ENCODE measurements at places on chromosomes 5 and 9. TPM values are rescaled to one million over a fixed set of nuclear protein-coding genes. Genes with fewer than 3 reads are reported as not detected.

DNA sequence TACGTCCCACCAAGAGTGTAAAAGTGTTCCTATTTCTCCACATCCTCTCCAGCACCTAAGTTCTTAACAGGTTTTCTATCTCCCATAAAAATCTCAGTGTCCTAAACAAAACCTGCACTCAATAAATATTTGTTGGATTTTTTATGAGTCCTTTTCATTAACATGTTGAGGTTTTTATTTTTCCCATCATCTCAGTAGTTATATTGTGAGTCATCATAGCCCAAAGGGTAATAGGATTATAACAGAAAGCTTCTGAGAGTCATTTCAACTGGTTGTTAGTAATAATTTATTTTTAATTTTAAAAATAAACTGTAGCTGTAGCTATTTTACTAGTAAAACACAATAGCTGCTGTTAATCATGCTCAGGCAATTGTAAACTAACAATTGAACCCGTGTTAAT, 331.6 kb upstream of the SLC30A5 start:
- H3K27me3 ChIP-seq: no peaks in the 10 kb centered on the region
- no peak overlapping the region for H3K27ac ChIP-seq
- no peak for DNase-seq
- no peak overlapping the region for H3K4me3 ChIP-seq
- no peaks in the 10 kb centered on the region for H3K36me3 ChIP-seq

- H3K27me3 ChIP-seq: no peaks in the 10 kb centered on the region
- no peaks in the 10 kb centered on the region for H3K36me3 ChIP-seq
- H3K4me3 ChIP-seq: no peak overlapping the region
- H3K27ac ChIP-seq: no peak overlapping the region
These were observed 106.8 kb downstream of the DMRT2 start for GRCh38 chr9:1156794-1157550.

GRCh38 chr5:77629509-77630113, 8.9 kb downstream of the OTP start:
- peaks cover 17% of the 10 kb centered on the region for H3K4me1 ChIP-seq
- no peak overlapping the region for H3K4me3 ChIP-seq
- peaks cover 63% of the 10 kb centered on the region for H3K27me3 ChIP-seq

Gene IRX2
- polyA plus RNA-seq: not detected

All from CD8-positive, alpha-beta memory T cell (primary cell).